Cerebellar nuclear complex (tissue), 1 donor: ENCODE measurements at places on chromosomes 5 and 9.

- no peak for DNase-seq
Observed at GRCh38 chr5:37054391-37054790, 177.8 kb downstream of the NIPBL start.

GRCh38 chr5:109844695-109845094 is 155.0 kb downstream of the MAN2A1 start:
- DNase-seq: no peak

- no peak for DNase-seq
Observed at GRCh38 chr5:139765409-139766217, 30.0 kb upstream of the PSD2 start.

DNA sequence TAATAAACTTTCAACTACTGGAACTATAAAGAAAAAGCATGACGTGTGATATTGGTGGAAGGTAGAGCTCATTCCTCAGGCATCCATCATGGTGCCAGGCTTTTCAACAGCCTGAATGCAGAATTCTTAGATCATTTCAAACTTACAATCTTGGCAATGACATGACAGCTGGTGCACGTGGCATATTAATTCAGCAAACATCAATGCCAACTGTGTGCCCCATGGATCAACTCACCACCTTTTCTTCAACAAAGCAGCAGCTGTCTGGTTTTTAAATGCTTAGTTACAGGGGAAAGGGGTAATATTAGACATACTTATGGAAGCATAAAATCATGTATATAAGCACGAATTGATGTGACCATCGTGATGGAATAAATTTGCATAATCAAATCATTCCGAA is 56.0 kb upstream of the OR13F1 start:
- DNase-seq: no peak

DNA sequence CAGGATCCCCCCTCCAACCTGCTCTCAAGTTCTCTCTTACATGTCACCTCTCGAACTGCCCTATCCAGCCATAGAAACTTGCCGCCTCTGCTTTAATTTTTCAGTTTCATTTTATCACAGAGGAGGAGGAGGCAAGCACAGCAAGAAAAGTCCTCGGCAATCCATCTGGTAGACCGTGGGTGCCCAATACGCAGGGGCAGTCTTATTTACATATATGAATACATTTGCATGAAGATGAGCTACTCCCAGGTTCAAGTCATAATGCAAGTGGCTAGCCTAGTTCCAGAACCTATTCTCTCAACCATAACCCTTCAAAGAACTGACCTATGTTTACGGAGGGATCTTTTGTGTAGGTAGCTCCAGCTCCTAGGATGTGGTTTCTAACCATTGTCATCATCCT is 223.2 kb upstream of the PANK3 start:
- DNase-seq: no peak

- no peak for DNase-seq
Observed at GRCh38 chr5:89147031-89147430, 264.0 kb upstream of the MEF2C start.

GRCh38 chr5:92850886-92851285 is 730.1 kb downstream of the NR2F1-AS1 start:
- DNase-seq: no peak

- DNase-seq: no peak
Observed at GRCh38 chr9:94787266-94787665, 60.8 kb downstream of the AOPEP start.

- no peak for DNase-seq
Observed at GRCh38 chr5:135869276-135869675, 26.4 kb downstream of the IL9 start.

- no peak for DNase-seq
Observed at GRCh38 chr5:109041317-109041716, 293.6 kb downstream of the FER start.

GRCh38 chr9:132185073-132186009 is 23.5 kb downstream of the NTNG2 start:
- DNase-seq: no peak

DNA sequence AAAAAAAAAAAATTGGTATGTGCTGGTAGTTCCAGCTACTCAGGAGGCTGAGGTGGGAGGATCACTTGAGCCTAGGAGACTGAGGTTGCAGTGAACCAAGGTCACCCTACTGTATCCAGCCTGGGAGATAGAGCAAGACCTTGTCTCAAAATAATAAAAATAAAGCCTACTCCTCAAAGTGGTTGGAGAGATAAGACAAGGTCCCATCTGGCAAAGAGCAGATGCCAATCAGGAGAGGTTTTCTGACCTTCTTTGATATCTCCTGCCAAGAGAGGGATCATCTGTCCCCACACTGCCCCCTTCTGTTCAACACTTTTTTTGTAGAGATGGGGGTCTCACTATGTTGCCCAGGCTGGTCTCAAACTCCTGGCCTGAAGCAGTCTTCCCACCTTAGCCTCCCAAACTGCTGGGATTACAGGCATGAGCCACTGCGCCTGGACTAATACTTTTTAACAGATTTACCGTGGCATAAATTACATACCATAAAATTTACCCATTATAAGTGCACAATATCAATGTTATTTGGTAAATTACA is 64.7 kb downstream of the SH3PXD2B start:
- no peak for DNase-seq

GRCh38 chr5:12795333-12795663 is 891.1 kb upstream of the CTNND2 start:
- DNase-seq: no peak

DNA sequence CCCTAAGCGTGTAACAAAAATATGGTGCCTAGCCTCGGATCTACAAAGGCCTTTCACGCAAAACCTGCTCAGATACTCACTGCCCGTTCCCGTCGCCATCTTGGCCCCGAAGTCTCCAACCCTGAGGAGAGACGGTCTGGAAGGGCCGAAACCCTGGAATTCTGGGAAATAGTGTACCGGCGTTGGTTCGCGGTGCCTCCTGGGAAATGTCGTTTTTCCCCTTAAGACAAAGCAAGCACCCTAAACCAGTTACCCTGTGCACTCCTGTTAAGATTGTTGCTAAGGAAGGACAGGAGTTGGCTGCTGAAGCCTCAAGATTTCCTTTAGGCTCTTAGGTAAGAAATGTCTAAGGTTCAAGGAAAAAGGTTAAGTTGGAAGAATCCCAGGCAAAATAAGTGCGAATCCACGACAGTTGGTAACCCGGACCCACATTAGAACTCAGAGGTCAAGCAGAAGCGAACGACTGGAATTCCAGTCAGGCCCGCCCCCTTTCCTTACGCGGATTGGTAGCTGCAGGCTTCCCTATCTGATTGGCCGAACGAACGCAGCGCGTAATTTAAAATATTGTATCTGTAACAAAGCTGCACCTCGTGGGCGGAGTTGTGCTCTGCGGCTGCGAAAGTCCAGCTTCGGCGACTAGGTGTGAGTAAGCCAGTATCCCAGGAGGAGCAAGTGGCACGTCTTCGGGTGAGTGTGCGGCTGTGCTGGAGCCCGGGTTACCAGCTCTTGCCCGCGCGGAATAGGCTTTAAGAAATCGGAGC is at the start of the genes BRD8 and KIF20A:
Gene BRD8 (minus strand): TSS at position 115 of the 761 bp plus-strand sequence. CDS start 16 bp downstream, at position 99.
Gene KIF20A (plus strand): TSS at position 597 of the 761 bp plus-strand sequence. CDS start 569 bp downstream, outside the sequence.
- peak; percentile 96 for DNase-seq

DNA sequence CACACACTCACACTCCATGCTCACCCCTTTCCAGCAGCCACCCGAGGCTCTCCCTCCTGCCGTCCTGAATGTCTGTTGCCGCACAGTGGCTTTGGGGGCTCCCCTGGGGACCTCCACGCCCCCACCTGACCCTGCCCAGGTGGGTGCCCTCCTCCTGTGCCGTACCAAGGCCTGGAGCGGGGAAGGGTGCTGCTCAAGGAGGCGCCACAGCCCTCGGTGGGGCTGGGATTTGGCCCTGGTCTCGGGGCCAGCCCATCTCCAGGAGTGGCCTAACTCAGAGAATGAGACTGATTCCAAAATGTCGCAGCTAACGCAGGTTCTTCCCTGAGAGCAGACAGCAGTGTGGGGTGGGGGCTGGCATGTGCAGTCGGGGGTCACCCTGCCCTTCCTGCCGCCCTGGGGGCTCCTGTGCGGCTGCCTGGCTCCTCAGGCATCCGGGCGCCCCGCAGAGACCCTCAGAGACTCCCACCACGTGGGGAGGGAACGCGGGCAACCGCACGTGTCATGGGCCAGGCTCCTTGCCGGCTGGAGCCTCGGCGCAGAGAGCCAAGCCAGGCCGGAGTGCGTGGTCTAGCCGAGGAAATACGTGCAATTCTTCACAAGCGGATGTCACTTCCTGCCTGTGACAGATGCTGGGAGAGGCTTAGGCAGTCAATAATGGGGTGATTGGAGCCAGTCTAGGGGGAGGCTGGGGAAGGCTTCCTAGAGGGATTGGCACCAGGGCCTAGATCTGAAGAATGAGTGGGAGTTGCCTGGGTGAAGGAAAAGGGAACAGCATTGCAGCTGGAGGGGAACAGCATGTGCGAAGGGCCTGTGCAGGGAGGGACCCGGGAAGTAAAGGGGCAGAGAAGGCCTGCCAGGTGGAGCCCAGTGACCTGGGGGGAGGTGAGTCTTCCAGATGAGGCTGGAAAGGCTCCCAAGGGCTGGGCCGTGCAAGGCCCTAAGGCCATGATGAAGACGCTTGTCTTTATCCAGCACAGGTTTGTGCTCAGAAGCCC is 44.1 kb downstream of the C9orf50 start:
- no peak for DNase-seq

DNA sequence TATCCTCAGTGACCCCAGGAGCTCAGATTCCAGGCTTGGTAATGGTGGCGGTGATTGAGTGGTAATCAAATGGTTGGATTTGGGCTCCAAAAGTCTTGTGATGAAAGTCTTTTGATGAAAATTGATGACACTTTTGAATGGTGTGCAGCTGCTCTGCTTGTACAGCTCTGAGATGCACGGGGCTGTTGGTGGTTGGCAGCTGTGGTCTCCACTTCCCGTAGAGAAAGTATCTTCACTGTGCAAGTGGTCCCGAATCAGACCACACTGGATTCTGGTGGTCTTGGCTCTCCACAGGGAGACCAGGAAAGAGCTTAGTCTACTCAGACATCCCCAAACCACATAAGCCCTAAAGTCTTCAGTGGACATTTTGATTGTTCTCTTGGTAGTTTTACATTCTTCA is 96.6 kb downstream of the MARCHF11 start:
- DNase-seq: no peak

GRCh38 chr9:107648153-107648715 is 158.7 kb upstream of the KLF4 start:
- no peak for DNase-seq

DNA sequence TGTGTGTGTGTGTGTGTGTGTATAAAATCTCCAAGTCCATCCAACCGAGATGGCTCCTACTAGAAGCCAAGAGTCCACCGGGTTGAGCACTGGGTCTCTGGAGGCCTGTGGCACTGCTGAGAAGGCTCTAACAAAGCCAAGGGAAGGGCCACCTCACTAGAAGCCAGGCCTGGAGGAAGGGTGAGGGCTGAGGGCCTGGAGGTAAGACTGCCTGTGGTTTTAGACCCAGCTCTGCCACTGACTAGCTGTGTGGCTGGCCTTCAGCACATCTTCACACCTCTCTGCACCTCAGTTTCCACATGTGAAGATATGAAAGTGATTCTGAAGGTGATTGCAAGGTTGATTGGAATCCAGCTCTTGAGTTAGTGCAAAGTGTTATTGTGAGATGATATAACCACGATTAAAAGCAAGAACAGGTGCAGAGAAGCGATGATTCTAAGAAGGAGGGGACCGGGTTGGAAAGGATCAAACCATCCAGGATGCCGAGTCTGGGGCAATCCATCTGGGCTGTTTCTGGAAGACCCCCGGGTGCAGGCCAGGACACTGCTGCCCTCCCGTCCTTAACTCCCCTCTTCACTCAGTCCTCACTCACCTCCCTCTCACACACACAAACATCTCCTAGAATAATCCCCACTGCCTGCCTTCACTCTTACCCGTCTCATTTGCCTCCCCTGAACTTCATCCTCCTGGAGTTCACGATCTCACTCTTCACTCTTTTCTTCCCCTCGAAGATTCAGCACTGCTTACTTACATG is 2.3 kb downstream of the IL4 start:
- no peak for DNase-seq

- DNase-seq: peak; percentile 5
Observed at GRCh38 chr9:68705531-68706362, 707 bp downstream of the PIP5K1B start.

- no peak for DNase-seq
Observed at GRCh38 chr5:56822981-56823380, 7.6 kb downstream of the MAP3K1 start.

DNA sequence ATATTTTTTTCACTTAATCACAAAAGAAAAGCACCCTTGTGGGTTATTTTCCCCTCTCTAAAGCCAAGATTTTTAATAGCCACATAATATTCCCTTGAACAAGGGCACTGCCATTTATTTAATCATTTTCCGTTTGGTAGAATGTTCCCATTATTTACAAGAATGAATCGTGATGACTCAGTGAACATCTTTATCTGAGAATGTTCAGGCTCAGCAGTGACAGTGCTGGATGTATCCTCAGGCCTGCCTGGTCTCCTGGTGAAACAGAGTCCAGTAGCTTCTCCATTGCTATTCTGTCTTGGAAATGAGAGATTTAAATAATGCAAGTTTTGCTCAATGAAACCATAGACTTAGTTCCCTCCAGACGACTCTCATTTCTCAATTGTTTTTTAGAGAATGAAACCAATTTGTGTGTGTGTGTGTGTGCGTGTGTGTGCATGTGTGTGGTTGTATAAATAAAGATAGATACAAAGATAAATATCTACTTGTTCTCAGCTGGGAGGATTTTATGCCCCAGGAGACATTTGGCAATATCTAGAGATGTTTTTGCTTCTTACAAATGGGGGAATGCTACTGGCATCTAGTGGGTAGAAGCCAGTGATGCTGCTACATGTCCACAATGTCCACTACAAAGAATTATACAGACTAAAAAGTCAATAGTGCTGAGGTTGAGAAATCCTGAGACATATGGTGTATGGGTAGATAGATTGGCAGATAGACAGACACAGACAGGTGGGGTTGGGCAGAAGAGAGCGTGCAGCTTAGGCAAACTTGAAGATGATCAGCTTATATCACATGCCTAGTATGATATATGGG is 55.0 kb downstream of the PAPPA start:
- DNase-seq: no peak

GRCh38 chr9:105191508-105192121 is 52.8 kb upstream of the SLC44A1 start:
- no peak for DNase-seq

DNA sequence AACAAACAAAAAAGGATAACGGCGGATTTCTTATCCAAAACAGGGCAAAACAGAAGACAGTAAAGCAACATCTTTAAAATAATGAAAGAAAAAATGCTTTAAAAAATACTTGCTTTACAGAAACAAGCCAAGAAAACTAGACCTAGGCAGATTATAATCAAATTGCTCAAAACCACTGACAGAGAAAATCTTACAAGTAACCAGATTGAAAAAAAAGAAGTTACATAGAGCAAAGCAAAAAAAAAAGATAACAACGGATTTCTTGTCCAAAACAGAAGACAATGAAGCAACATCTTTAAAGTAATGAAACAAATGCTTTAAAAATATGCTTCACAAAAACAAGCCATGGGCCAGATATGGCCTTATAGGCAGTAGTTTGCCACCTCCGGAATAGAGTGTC is 51.1 kb downstream of the RICTOR start:
- DNase-seq: no peak

GRCh38 chr5:111929261-111929660 is 172.3 kb upstream of the NREP start:
- no peak for DNase-seq

- DNase-seq: no peak
Observed at GRCh38 chr5:90504743-90505142, 24.6 kb downstream of the LYSMD3 start.
